Endodermal cell (in vitro differentiated cells): ENCODE measurements at places on chromosomes 7 and 10.

GRCh38 chr10:3652886-3653285, 132.1 kb downstream of the KLF6 start:
- DNase-seq, result no peak

DNA sequence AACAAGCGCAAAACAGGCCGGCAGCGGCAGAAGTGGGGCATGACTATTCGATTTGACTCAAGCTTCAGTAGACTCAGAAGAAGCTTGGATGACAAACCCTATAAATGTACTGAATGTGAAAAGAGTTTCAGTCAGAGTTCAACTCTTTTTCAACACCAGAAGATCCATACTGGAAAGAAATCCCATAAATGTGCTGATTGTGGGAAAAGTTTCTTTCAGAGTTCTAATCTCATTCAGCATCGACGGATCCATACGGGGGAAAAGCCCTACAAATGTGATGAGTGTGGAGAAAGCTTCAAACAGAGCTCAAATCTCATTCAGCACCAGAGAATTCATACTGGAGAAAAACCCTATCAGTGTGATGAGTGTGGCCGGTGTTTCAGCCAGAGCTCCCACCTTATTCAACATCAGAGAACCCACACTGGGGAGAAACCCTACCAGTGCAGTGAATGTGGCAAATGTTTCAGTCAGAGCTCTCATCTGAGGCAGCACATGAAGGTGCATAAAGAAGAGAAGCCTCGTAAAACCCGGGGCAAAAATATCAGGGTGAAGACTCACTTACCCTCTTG, 2.8 kb downstream of the ZNF22 start:
- no peak for DNase-seq

GRCh38 chr10:124619195-124619594, 125.0 kb downstream of the FAM53B start:
- no peak for DNase-seq

DNA sequence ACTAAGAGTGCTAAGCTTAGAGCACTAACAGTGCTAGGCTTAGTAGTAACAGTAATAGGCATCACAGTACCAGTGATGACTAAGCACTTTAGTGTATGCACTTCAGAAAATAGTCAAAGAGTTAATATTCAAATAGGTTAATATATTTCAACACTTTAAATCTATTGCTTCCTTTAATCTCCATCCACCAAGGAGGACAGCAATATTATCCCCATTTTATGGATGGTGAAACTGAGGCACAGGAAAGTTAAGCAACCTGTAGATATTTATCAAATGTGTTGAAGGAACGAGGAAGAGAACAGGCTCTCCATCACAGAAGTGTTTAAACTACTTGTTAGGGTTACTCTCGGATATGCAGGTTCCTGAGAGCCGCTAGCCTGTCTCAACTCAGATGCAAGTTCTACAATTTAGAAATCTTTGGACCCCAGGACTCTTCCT, 165.5 kb downstream of the PRKAG2 start:
- DNase-seq, result no peak

GRCh38 chr7:105365541-105366534, 22.9 kb downstream of the SRPK2 start:
- DNase-seq, result no peak

- DNase-seq, result no peak
These were observed 98.5 kb upstream of the KDM7A start for GRCh38 chr7:140275069-140275965.

- DNase-seq, result no peak
These were observed 7.8 kb upstream of the SRRM3 start for GRCh38 chr7:76193883-76194282.

GRCh38 chr7:66500087-66500486, 128.6 kb upstream of the KCTD7 start:
- DNase-seq, result no peak

- DNase-seq, result no peak
These were observed 162.4 kb downstream of the AGMO start for GRCh38 chr7:15399441-15399840.

GRCh38 chr10:128124813-128125403, 1.3 kb downstream of the MKI67 start:
- no peak for DNase-seq

DNA sequence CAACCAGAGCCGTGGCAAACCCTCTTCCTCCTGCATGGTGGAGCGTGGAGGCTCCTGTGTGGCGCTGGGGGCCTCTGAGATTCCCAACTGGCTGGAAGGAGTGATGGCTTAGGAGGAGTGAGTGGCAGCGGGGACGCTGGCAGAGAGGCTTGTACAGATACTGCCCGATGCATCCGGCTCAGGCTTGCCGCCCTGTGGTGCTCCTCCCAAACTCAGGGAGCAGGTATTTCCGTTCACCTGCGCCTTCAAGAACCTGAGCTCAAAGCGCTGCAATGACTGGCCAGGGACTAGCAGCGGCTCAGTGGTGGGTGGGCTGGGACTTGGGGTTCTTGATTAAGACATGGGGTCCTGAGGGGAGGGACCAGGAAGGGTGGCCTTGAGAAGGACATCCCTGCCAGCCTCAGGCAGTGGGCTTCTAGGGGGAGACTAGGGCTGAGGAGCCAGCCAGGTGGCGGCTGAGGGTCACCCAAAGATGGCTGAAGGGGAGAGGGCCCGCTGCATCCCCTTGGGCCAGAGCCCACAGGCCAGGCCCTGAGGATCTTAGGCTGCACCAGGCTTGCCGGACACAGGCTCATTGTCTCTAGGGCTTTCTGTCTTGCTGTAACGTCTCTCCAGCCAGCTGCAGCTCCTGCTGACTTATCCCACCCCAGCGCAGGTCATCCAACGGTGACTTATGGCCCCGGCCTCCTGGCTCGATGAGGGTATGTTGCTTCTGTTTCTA, 3.2 kb downstream of the ZNF775 start:
- peak; percentile 51 for DNase-seq

DNA sequence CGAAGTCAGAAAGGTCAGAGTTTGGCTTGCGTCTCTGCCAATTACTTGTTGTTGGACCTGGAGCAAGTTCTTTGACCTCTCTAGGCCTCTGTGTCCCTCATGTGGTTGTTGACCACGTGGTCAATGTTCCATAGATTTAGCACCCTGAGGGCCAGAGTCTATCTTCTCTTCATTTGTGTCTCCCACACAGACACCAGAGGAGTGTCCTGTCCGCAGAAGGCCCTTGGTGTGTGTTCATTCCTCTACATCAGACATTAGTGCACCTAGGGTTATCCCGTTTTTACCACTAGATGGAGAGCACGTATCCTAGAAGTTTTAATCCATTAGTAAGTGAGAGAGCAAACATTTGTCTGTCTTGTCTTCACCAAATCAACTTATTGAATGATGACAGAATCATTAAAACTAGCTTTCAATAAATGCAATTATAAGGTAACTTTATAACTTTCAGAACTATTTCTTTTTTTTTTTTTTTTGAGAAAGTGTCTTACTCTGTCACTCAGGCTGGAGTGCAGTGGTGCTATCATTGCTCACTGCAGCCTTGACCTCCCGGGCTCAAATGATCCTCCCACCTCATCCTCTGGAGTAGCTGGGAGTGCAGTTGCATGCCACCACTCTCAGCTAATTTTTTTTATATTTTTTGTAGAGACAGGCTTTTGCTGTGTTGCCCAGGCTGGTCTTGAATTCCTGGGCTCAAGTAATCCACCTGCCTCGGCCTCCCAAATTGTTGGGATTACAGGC, 122.5 kb upstream of the ANKRD1 start:
- DNase-seq, result no peak

- no peak for DNase-seq
These were observed 259.5 kb upstream of the VWC2 start for GRCh38 chr7:49513911-49514310.

- no peak for DNase-seq
These were observed 95.4 kb downstream of the HIPK2 start for GRCh38 chr7:139682136-139683013.

- peak; percentile 76 for DNase-seq
These were observed 17.1 kb downstream of the OGDHL start for GRCh38 chr10:49744924-49745605.

DNA sequence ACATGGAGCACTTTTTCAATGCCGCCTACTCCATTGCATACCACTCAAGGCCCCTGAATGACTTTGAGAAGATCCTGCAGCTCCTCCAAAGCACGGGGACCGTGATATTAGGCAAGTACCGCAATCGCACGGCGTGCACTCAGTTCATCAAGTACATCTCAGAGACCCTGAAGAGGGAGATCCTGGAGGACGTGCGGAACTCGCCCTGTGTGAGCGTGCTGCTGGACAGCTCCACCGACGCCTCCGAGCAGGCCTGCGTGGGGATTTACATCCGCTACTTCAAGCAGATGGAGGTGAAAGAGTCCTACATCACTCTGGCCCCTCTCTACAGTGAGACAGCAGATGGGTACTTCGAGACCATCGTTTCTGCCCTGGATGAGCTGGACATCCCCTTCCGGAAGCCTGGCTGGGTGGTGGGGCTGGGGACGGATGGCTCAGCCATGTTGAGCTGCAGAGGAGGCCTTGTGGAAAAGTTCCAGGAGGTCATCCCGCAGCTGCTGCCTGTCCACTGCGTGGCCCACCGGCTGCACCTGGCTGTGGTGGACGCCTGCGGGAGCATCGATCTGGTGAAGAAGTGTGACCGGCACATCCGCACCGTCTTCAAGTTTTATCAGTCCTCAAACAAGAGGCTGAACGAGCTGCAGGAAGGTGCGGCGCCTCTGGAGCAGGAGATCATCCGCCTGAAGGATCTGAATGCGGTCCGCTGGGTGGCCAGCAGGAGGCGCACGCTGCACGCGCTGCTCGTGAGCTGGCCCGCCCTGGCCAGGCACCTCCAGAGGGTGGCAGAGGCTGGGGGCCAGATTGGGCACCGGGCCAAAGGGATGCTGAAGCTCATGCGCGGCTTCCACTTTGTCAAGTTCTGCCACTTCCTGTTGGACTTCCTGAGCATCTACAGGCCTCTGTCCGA, 12.7 kb upstream of the ATP6V0E2 start:
- peak; percentile 88 for DNase-seq

DNA sequence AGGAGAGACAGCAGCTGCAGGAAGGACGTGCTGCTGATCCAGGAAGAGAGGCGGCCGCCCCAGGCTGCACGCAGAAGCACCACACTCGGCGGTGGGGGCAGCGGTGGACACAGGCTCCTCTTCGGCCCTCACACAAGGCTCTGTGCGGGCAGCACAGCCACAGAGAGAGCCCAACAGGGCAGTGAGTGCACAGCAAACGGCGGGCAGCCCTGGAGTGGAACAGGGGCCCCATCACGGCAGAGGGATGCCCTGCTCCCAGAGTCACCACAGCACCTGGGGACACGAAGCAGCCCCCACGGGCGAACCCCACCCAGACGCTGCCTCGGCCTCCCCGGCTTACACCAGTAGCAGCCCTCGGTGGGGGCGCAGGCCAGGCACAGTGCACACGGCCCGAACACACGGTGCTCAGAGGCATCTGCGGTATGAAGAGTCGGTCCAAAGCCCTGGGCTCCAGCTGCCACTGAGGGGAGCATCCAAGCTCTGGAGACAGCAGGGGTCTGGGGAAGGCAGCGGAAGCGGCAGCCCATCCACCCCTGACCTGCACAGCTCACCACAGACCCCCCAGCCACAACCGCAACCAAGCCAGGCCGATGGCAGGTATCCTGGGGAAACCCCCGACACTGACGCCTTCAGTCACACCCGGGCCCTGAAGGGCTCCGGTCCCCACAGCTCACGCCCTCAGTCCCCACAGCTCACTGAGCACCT, 16.8 kb downstream of the NUDT1 start:
- DNase-seq, result no peak

GRCh38 chr10:123766761-123767160, 100.6 kb downstream of the GPR26 start:
- no peak for DNase-seq

GRCh38 chr7:54129035-54129434, 413.1 kb upstream of the VSTM2A start:
- DNase-seq, result no peak

- no peak for DNase-seq
These were observed 8.1 kb downstream of the ADAP1 start for GRCh38 chr7:946256-946996.

- no peak for DNase-seq
These were observed 28.3 kb upstream of the EN2 start for GRCh38 chr7:155429651-155430050.

- DNase-seq, result no peak
These were observed 14.1 kb upstream of the MSRB2 start for GRCh38 chr10:23081221-23081750.

DNA sequence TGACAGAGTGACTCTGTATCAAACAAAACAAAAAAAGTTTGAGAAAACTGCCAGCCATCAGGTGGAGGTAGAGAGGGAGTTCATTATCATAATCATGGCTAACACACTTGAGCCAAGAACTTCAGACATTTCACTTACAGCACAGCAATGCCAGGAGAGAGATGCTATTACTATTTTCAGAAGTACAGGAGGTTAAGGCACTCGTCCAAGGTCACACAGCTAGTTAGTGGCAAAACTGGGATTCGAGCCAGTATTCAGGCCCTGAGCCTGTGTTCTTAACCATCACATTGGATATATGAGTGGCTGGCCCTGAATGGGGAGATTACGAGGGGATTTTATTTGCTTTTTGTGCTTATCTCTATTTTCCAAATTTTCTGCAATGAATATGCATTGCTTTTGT, 24.8 kb upstream of the UNC5B start:
- no peak for DNase-seq

- DNase-seq, result no peak
These were observed 133.3 kb upstream of the PODXL start for GRCh38 chr7:131689662-131690234.

- DNase-seq, result peak; percentile 24
These were observed 473.5 kb upstream of the ZMIZ1 start for GRCh38 chr10:78595269-78595619.

DNA sequence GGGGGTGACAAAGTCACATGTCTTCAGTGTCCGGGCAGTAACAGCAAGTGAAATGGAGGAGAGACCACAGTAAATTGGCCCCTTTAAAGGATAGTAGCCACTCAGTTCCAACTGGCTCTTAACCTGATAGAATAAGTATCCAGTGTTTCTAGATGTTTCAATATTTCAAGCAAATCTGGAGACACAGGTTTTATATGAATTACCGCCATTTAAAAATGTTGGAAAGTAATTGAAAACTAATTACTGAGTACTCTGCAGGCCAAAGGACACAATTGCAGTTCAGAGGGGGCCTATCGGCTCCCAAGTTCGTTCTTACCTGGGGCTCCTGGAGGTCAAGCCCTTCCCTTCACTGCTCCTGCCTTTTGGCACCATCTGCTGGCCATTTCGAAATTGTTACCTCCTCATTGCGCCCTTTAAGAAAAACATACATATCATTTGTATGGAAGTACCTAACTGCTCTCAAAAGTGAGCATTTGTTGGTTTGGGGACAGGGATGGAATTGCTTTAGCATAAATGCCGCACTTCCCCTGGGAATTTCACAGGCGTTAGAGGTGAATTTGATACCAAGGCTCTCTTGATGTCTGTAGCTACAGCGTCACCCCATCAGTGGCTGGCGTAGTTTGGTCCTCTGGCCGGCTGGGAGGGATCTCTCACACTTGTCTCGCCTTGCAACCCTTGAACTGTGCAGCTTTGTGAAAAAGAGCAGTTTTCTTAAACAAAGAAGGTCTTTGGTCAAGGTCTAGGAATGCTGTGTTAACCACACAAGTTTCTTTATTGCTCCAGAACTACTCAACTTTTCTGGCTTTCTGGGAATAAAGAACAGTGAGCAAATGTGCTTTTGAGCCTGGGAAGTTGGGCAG, 220.0 kb downstream of the ARHGAP21 start:
- DNase-seq, result peak; percentile 89
